Chondrocyte (in vitro differentiated cells): ENCODE measurements at places on chromosomes 6 and 20. TPM values are rescaled to one million over a fixed set of nuclear protein-coding genes. Genes with fewer than 3 reads are reported as not detected.

GRCh38 chr6:77448546-77448945 lies 14.7 kb downstream of the HTR1B start:
- no peak for DNase-seq
- no peaks in the 10 kb centered on the region for H3K36me3 ChIP-seq
- H3K27me3 ChIP-seq: no peaks in the 10 kb centered on the region
- H3K4me3 ChIP-seq: no peak overlapping the region
- peaks cover 6% of the 10 kb centered on the region for H3K4me1 ChIP-seq
- H3K27ac ChIP-seq: no peak overlapping the region

GRCh38 chr6:80456724-80457438 lies 350.4 kb downstream of the BCKDHB start:
- H3K4me1 ChIP-seq: peaks cover 65% of the 10 kb centered on the region
- H3K4me3 ChIP-seq: no peak overlapping the region
- no peaks in the 10 kb centered on the region for H3K27me3 ChIP-seq
- H3K36me3 ChIP-seq: no peaks in the 10 kb centered on the region

- peak overlapping the region; percentile 31 for H3K4me3 ChIP-seq
- H3K27ac ChIP-seq: peak overlapping the region; percentile 86
- H3K4me1 ChIP-seq: peaks cover 26% of the 10 kb centered on the region
- DNase-seq: no peak
- H3K36me3 ChIP-seq: no peaks in the 10 kb centered on the region
Observed at GRCh38 chr6:17045581-17046322, 56.1 kb upstream of the STMND1 start.

DNA sequence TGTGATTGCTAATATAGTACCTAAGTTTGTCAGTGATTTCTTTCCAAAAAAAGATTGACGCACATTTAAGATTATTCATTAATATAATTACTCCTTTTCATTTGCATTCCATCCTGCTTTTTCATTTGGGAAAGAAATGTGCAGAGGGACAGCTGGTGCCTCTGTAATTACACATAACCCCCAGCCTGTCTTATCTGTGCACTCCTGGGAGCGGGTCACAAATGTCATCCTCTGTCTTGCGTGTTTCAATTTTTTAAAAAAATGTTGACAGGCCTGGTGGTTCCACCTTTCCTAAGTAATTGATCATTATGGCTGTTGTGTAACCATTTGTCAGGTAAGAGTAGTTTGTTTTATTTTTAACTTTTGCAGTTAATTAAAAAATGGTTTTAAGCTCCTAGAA lies 92.7 kb downstream of the SLX4IP start:
- DNase-seq: no peak
- H3K36me3 ChIP-seq: no peaks in the 10 kb centered on the region
- H3K27me3 ChIP-seq: no peaks in the 10 kb centered on the region
- no peak overlapping the region for H3K27ac ChIP-seq
- peaks cover 21% of the 10 kb centered on the region for H3K4me1 ChIP-seq

GRCh38 chr6:45467853-45468252 lies 90.1 kb upstream of the SUPT3H start:
- no peak for DNase-seq
- no peak overlapping the region for H3K27ac ChIP-seq
- H3K27me3 ChIP-seq: no peaks in the 10 kb centered on the region
- H3K36me3 ChIP-seq: peaks cover 2% of the 10 kb centered on the region
- H3K4me3 ChIP-seq: no peak overlapping the region
- H3K4me1 ChIP-seq: peaks cover 21% of the 10 kb centered on the region

Gene ELOVL2
- 18.1 to 41.3 TPM (median 18.2 TPM) in 3 replicates for total RNA-seq

Gene RSPO4
- total RNA-seq: 0.19 TPM in 1 of 3 replicates, not detected in the others

Gene BPI
- 0.55 to 0.74 TPM (median 0.68 TPM) in 3 replicates for total RNA-seq

Gene ADGRF5
- 0.67 to 0.95 TPM in 2 of 3 replicates, not detected in the other for total RNA-seq

Gene HRH3
- total RNA-seq: not detected in 3 replicates
